ENCODE measurements at places on chromosomes 12 and 14.

GRCh38 chr14:53710615-53711014 lies 246.0 kb downstream of the BMP4 start:
- DNase-seq = no peak

GRCh38 chr12:22409377-22410164 lies 75.1 kb upstream of the ST8SIA1 start:
- no peak for DNase-seq

- DNase-seq = no peak
Observed at GRCh38 chr12:52969828-52970569, 21.1 kb downstream of the KRT18 start.

DNA sequence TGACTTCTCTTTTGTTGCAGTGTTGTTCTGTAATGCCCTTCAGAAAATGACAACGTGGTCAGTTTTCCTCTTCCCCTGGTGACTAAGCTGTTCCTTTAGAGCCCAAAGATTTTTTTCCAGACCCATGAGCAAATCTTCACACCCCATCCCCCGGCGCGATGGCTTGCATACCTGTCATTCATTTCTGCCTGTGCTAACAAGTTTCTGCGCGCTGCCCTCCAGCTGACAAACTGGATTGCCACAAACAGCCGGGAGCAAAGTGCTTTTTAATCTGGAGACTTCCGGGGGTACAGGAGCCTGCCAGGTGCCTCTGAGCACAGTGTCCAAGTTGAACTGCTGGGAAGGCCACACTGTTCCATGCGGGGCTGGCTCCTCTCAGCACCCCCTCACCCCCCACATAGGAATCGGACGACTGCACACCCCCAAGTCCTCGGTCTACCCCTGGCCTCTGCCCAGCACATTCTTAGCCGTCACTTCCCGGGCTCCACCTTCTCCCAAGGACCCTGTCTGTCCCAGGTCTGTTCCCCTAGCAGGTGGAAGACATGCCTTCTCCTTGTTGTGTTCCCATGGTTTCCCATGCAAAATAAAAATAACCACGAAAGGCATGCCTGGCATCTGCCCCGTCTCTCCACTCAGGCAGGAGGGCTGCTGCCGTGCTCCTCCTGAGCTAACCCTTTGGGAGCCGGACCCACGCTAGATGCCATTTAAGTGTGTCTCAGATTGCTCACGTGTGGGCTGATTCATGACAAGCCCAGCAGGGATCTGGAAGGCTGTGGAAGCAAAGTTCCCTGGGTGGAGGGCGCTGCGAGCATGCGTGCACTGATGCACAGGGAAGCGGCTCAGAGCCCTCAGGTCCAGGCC lies 14.1 kb downstream of the RILPL1 start:
- no peak for DNase-seq

DNA sequence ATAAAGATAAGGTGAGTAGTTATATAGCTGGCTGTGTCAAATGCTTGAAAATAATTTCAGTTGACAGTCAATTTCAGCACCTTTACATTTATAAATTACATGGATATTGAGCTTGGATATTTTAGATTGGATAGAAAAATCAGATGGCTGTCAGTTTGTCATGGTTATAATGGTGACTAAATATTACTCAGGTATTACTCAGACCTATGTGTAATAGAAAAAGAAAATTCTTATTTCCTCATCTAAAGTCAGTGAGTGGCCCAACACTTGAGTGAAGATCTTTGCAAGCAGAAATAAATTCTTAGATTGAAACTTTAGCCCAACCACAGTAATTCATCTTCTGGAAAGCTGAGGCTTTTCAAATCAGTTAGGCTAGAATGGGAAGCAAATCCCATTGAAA lies 354.4 kb downstream of the NAV3 start:
- DNase-seq = no peak

DNA sequence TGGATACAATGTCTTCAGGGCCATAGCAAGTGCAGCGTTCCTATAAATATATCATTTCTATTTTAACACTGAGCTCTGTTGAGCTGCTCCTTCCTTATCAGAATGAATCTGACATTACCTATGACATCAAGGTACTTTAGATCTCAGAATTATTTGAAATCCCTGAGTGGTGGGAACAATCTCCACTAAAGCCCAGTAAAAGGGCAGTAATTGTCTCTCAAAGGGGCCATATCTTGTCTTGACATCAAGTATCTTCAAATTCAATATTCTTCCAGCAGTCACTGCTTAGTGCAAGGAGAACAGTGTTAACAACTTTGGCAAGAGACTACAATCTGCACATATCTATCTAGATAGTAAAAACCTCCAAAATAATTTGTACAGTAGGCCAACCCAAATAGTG lies 21.7 kb upstream of the ST8SIA1 start:
- no peak for DNase-seq

DNA sequence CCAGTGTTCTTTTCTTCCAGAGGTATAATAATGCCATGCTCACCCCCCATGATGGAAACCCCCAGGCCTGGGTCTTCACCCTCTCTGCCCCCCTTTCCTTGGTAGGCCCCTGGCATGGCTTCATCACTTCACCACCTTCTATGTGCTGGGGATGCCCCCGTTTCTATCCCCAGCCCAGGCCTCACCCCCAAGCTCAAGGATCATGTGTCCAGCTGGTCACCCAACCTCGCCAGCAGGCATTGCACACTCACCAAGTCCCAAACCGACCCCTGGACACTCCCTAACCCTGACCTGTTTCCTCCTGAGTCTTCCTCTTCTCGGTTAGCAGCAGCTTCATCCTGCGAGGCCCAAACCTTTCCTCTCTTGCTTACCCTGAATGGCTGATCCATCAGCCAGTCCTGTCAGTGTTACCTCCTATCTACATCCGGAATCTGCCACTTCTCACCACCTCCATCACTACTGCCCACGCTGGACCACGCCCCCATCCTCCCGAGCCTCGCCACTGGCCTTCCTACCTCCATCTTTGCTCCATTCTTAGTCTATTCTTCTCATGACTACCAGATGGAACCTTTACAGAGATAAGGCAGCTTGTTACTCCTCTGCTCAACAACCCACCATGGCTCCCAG lies 69.0 kb downstream of the MVK start:
- DNase-seq = no peak

DNA sequence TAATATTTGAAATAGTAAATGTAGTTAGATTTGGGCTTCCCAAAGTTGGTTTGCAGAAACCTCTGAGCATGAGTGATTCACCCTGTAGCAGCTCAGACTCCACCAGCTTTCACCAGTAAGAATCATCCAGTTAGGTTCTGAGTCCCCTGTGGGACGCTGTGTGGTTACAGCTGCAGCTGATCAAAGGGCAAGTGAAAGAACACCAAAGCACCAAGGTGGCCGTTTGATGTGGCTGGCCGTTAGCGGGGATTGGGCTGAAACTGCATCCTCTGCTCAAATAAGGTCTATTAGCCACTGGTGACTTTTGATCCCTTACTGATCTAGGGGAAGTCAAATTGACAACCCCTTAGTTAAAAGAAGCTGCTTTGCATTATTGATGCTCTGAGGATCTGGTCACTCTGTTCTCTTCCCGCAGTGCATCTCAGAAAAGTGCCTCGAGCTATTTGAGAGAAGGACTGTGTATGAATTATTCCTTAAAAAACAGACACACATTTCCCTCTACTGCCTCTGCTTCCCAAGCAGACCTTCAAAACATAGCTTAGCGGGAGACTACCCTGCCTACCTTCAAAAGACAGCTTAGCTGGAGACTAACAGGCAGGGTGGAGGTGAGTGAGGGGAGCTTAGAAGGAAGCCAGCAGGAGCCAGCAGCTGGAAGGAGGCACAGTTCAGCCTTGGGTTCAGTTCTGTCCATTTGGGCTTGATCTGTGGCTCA lies 3.7 kb downstream of the ABHD12B start:
- no peak for DNase-seq

DNA sequence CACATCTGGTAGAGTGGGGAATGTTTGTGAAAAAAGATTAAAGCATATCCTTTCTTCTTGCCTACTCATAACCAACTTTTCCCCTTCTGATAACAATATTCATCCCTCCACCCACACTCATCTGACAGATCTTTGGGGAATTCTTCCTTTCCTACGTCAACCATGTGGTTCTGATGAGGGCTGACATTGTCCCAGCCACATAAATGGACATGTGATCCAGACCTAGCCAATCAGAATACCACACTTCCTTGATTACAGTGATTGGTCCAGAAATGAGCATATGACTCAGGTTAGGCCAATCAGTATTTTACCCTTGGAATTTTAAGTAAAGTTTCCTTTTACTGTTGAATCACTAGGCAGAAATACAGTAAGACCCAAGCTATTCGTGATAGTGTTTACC lies 58.9 kb downstream of the GPR65 start:
- no peak for DNase-seq

DNA sequence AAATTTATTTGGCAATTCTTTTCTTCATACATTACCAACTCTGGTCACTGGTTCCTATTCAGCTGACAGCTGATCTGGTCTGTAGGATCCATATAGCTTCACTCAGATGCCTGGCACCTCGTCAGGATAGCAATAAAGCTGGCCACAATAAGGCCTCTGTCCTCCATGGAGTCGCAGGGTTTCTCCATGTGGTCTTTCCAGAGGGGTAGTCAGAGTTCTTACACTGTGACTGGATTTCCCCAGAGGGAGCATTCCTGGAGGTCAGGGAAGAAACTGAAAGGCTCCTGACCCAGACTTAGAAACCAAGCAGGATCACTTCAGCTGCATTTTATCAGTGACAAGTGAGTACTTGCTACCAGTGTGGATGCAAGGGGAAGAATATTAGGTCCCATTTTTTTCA lies 34.9 kb upstream of the SIX1 start:
- no peak for DNase-seq

DNA sequence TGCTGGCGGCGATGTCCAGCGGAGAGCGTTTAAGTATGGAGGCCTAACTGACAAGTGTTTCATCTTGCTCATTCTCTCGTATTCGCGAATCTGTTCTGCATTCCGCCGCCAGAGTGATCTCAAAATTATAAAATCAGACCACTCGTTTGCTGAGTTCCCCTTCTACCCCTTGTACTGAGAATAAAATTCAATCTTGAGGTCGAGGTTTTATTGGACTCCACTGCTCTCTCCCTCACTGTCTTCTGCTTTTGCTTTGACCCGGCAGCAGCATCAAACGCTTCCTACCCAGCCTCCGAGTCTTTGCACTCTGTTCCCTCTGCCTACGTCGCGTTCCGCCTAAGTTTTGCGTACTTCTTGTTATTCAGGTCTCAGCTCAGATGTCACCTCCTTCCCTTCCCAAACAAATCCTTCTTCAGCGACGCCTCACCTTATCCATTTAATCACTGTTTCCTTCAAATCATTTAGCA lies 462 bp downstream of the KNTC1 start:
- DNase-seq = no peak

GRCh38 chr12:54750-55535 lies 11.6 kb upstream of the IQSEC3 start:
- no peak for DNase-seq

DNA sequence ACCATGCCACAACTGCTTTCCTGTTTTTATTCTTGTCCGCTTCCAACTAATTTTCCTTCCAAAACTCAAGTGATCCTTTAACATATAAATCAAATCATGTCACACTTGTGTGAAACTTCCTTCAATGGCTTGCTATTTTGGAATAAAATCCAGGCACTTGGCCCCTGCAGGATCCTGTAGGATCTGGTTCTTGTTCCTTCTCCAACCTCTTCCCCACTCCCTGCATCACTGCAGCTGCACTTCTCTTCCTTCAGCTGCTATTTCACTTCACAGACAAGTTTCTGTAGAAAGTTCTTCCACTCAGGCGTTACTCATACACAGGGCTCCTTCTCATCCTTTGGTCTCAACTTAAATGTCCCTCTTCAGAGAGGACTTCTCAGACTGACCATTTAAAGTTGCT lies 239.7 kb upstream of the BTG1 start:
- DNase-seq = no peak

DNA sequence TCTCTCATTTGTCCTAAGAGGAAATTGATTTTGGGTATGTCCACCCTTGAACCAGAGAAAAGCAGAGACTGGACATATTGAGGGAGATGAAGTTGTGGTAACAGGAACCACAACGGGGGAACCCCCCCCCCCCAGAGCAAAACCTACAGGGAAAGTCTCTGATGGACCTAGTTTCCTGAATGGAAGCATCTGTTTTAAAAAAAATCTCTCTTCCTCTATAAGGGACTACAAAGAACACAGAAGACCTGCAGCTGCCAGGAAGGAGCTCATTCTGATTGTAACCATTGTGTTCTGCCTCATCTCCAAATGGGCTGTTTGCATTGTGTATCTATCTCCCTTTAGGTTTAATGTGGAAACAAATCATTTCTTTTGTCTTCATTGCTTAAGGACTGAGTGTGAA lies 13.4 kb downstream of the C1S start:
- DNase-seq = no peak

DNA sequence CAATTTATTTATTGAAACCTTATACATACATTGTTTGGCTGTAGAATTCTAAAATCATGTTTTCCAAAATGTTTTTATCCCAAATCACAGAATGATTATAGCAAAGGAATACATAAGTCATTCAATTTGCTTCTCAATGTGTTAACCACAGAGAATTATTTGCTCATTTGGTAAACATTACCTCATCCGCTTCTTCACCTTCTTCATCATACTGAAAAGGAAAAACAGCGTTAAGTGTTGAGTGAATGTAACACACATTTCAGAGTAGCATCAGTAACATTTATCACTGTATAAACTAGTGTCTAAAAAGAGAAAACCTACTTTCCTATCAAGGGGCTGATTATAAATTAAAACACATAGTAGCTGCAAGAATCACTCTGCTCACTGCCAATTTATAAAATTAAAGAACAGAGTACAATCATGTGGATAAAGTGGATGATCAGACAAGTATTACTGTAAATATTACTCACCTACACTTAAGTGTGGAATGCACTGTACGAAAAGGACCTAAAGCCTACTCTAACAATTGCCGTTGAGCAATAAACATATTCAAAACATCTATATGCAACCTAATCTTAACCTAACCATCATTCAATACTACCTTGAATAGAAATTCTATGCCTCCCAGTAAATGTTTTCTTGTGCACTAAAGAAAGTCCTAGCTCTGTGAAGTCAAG lies 18.1 kb upstream of the PHLDA1 start:
- DNase-seq = no peak

GRCh38 chr14:104353221-104353920 lies 215.0 kb downstream of the KIF26A start:
- peak; percentile 55 for DNase-seq

DNA sequence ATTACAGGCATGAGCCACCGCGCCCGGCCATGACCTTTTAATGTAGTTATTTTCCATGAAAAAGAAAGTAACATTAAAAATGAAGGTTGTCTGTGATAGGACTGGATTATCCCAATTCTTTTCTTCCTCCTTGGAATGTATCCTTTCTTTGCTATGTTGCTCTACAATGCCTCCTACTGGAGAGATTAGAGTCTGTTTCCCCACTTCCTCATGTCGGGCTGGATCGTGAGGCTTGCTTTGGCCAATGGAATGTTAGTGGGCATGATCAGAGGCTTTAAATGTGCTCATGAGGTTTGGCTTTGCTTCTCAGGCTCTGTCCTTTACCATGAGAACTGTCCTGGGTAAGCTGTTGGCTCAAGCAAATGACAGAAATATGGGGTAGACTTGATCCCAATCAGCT lies 34.7 kb upstream of the SOCS2 start:
- no peak for DNase-seq

GRCh38 chr12:70609203-70609602 lies 28.0 kb downstream of the PTPRB start:
- no peak for DNase-seq

- DNase-seq = no peak
Observed at GRCh38 chr14:71011479-71011878, 104.2 kb downstream of the PCNX1 start.

Data from sigmoid colon (tissue), 7 donors.